A549 treated with Mapracorat at 1 μM for 4 hours (cell line): ENCODE measurements at places on chromosomes 4 and X. TPM values are rescaled to one million over a fixed set of nuclear protein-coding genes. Genes with fewer than 3 reads are reported as not detected.

The MORF4L2 gene
- 405 to 1,091 TPM (median 476 TPM) in 5 replicates for total RNA-seq

The HTR2C gene
- total RNA-seq = not detected in 5 replicates

The SPATA18 gene
- total RNA-seq = 3.5 to 4.8 TPM (median 4.7 TPM) in 5 replicates

The PLAC8 gene
- total RNA-seq = 0.55 to 1.1 TPM (median 0.89 TPM) in 5 replicates

The TLR10 gene
- total RNA-seq = 0.05 TPM in 2 of 5 replicates, not detected in the others

The TCEAL6 gene
- not detected in 5 replicates for total RNA-seq

The FRMPD3 gene
- 0.05 to 0.12 TPM (median 0.08 TPM) in 5 replicates for total RNA-seq

The DUSP21 gene
- not detected in 5 replicates for total RNA-seq
